SK-N-SH (cell line): ENCODE measurements at places on chromosomes 5 and 9.
A peak's percentile ranks its signal among the peaks of the same experiment; 100 is the strongest.

GRCh38 chr9:15482146-15482545 lies 28.6 kb downstream of the PSIP1 start:
- DNase-seq, result no peak

- DNase-seq, result no peak
Measured at GRCh38 chr9:127714020-127714750, 1.3 kb downstream of the PTRH1 start.

- DNase-seq, result no peak
Measured at GRCh38 chr5:113937301-113937700, 423.8 kb downstream of the YTHDC2 start.

GRCh38 chr9:27586304-27586703 lies 13.0 kb upstream of the C9orf72 start:
- DNase-seq, result no peak

- DNase-seq, result peak; percentile 6
Measured at GRCh38 chr5:160649304-160649703, 202.7 kb downstream of the ATP10B start.

DNA sequence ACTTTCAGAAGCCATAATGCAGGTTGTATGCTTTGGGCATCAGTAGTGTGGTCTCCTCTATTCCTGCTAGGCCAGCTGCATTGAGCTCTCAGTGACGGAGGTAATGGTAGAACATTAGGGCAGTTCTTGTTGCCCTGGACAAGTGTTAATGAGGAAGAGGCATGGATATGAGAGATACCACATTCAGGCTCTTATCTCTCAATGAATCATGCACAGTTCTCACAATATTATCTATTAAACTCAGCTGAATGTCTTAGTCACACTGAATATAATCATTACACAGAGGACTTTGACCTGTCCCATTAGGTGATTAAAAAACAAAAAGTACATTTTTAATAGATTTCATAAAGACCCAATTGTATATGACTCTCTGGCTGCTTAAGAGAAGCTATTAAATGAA lies 76.6 kb upstream of the SSBP2 start:
- no peak for DNase-seq

- no peak for DNase-seq
Measured at GRCh38 chr5:102961671-102962070, 158.3 kb downstream of the GIN1 start.

DNA sequence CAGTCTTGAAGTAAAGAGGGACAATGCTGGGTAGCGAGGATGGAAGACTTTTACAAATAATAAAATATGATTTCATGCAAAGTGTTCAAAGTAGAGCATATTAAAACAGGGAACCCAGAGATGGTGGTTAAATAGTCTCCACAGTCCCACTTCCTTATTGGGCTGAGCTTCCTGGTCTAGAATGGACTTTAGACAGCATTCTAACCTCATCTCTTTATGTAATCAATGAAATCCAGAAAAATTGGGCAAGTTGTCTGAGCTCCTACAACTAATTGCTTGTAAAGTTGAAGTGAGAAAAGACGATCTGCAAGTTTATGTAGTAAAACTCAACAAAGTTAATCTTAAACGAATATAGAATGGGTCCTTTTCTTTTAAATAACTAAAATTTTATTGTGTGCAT lies 328.9 kb downstream of the PJA2 start:
- DNase-seq, result no peak

- no peak for DNase-seq
Measured at GRCh38 chr5:101976933-101977332, 319.2 kb downstream of the SLCO4C1 start.

DNA sequence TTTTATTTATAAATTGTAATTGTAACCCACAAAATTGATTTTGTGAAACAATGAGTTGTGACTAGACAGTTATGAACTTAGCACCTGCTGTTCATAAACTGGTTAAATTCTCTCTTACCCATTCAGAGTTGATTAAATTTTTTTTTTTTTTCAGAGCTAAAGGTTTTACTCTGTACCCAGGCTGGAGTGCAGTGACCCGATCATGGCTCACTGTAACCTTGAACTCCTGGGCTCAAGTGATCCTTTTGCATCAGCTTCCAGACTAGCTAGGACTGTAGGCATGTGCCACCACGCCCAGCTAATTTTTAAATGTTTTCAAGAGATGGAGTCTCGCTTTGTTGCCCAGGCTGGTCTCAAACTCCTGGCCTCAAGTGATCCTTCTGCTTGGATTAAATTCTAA lies 1.9 kb downstream of the HSD17B4 start:
- no peak for DNase-seq

- peak; percentile 32 for DNase-seq
Measured at GRCh38 chr5:170960567-170960966, 98.7 kb downstream of the RANBP17 start.

GRCh38 chr5:54514841-54515432 lies 2.6 kb upstream of the SNX18 start:
- no peak for DNase-seq

DNA sequence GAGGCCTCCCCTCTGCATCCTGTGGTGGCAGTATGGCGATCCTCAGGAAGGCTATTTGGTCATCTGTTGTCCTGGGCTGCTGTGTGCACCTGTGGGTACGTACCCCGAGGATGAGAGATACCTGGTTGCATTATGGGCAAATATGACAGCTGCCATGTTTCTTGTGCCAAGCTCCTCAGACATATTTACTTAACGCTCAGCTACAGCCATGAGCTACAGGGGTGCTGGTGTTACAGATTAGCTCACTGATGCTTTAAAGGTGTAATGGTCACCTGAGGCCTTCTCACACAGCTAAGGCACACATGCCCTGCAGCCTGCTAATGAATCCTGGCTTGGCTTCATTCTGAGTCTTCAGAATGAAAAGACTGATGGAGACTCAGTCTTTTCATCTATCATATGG lies 12.0 kb downstream of the NDST1 start:
- DNase-seq, result no peak

GRCh38 chr5:160169326-160169725 lies 50.1 kb upstream of the PWWP2A start:
- DNase-seq, result no peak

DNA sequence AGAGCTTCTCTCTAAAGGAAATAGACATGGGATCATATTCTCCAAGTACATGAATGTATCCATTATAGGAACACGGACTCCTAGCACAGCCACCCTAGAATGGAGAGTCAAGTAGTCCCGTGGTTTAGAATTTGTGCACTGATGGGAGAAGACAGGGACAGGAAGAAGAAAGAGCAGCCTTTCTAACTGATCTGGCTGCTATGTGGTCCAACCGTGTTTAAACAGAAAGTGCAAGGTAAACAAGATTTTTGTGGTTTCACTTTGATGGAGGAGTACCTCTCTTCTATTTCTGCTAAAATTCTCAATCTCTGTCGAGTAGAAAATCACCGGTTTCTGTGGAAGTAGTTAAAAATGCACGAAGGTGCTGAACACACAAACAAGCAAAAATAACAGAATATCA lies 171.3 kb downstream of the ST8SIA4 start:
- DNase-seq, result no peak

DNA sequence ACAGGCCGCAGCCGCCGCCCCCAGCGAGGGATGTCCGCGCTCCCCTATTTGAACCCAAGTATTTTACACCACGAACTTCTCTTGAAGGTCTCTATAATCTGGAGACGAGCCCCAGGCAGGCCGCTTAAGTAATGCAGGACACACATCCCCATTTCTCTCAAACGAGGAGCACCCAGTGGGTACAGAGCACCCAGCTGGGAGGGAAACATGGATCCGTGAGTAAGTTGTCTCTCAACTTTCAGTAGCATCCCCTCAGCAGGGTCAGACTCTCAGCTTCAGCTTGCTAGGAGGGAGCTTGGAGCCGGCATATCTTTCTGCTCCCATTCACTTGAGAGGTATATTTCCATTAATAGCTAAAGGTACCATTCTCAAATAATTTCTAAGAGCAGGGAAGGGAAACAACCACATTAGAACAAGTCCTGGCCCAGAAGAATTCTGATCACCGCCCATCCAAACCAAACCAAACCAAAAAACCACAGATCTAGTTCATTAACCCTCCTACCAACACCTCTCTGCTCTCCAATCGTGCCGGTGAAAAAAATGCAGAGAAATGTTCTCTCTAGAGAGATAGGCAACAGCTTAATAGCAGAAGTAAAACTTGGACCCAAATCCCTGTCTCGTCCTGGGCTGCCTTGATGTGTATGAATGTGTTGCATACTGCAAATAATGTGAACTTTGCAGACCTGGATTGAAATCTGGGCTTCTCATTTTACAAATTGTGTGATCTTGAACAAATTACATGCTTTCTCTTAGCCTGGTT lies 910 bp downstream of the TDRD7 start:
- DNase-seq, result no peak

GRCh38 chr5:179219661-179220620 lies 125.3 kb downstream of the ADAMTS2 start:
- DNase-seq, result no peak

GRCh38 chr5:38463634-38464521 lies 92.6 kb downstream of the LIFR start:
- DNase-seq, result no peak

- no peak for DNase-seq
Measured at GRCh38 chr9:16180546-16180945, 627.7 kb downstream of the CCDC171 start.

- peak; percentile 72 for DNase-seq
Measured at GRCh38 chr5:31854181-31855133, 215.5 kb downstream of the PDZD2 start.

DNA sequence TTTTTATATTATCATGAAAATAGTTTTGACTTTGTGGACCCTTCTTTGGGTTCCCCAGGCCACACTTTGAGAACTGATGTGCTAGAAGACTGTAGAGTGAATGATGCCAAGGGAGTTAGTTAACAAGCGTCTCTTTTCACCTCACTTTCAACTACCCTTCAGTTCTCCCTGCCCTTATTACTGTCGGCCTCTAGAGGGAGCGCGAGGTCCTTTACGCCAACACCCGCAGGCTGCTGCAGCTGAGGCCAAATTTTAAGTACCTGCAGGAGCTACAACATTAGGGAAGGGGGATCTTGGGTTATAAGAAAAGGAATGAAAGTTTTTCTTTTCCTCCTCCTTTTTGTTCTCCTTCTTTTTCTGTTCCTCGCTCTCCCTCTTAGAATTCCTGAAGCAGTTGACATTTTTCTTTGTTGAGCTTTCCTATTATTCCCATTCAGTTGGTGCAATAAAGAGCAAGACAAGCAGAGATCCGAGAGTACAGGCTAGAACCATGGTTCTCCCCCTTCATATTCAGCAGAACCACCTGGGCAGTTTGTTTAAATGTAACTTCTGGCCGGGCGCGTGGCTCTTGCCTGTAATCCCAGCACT lies 84.0 kb downstream of the ZFAND5 start:
- peak; percentile 59 for DNase-seq

- DNase-seq, result no peak
Measured at GRCh38 chr5:38189081-38189504, 69.3 kb upstream of the EGFLAM start.

GRCh38 chr5:101024299-101024698 lies 121.2 kb upstream of the ST8SIA4 start:
- no peak for DNase-seq

- DNase-seq, result no peak
Measured at GRCh38 chr9:127781806-127782205, 3.3 kb upstream of the SH2D3C start.

DNA sequence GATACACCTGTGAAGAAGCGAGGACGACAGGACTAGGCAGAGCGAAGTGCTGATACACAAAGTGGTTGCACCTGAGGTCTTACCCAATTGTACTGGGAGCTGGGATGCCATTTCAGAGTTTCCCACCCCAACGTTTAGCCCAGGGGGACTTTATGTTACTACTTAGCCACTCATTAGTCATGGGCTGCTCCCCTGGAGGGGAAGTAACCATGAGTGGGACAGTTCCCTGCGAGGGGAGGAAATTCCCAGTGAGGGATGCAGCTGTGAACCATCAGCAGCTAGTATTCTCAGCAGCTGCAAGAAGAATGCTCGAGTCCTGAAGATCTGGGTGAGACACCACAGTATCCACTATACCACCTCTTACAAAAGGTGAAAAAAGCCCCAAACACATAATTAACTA lies 93.7 kb upstream of the ACTBL2 start:
- no peak for DNase-seq

DNA sequence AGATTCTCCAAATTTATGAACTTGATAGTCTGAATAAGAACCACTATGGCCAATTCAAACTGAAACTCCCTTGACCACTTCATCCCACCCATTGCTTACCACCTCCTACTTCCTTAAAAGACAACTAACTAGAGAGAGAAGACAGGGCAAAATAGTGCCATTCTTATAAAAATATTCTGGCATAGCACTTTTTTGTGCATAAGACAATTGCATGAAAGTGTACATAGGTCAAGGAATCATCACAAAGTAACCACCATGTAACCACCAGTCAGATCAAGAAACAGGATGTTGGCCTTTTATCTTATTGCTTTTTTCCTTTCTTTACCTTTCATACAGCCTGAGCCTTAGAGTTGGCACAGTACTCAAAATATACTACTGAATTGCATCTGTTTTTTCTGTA lies 8.1 kb upstream of the ARSB start:
- DNase-seq, result no peak

DNA sequence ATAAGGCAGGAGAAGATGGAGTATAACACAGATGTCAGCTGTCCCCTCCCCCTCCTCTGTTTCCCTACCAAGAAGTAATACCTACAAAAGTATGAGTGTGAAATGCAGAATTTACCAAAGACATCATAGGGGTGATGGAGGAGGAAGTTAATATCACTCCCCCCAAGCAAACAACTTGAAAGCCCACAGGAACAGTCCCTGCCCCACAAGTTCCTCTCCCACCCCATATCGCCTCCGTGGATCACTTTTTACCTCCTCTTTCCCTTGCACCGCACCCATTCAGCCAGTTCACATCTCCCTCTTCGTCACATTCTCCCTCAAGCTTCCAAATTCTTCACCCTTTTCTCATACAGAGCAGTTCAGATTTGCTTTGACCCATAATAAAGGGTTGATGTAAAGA lies 7.0 kb upstream of the SIL1 start:
- DNase-seq, result no peak

- peak; percentile 39 for DNase-seq
Measured at GRCh38 chr5:138469540-138470321, 4.5 kb downstream of the EGR1 start.

- no peak for DNase-seq
Measured at GRCh38 chr9:84059936-84060335, 79.3 kb downstream of the RMI1 start.

DNA sequence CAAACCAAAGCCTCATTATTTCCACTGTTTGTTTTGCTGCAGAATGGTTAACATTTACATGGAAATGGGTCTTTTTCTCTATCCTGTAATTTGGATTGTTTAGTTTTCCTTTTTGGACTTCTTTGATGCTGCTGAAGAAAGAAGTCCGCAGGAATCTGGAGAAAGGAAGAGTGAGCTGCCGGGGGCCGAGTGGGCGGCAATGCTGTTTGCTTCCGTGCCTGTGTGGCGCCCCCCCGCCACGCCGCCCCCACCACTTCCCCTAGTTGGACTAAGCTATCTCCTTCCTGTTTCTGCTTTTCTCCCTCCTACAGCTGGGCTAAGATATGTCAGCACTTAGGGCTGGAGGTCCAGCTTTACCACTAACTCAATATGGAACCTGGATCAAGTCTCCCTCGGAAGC lies 39.7 kb downstream of the ACTL7B start:
- DNase-seq, result no peak

GRCh38 chr5:107817951-107818350 lies 147.2 kb upstream of the EFNA5 start:
- DNase-seq, result no peak

GRCh38 chr9:9612270-9612669 lies 1000.5 kb downstream of the PTPRD start:
- DNase-seq, result peak; percentile 24
